GOT3 (cell line): ENCODE measurements at places on chromosomes 12 and 14.

GRCh38 chr12:28083840-28084678 is 106.2 kb upstream of the CCDC91 start:
- no peak for DNase-seq

- no peak for DNase-seq
Observed at GRCh38 chr14:82075566-82075965, 541.9 kb upstream of the SEL1L start.

- no peak for DNase-seq
Observed at GRCh38 chr12:53235742-53236442, 3.9 kb upstream of the RARG start.

DNA sequence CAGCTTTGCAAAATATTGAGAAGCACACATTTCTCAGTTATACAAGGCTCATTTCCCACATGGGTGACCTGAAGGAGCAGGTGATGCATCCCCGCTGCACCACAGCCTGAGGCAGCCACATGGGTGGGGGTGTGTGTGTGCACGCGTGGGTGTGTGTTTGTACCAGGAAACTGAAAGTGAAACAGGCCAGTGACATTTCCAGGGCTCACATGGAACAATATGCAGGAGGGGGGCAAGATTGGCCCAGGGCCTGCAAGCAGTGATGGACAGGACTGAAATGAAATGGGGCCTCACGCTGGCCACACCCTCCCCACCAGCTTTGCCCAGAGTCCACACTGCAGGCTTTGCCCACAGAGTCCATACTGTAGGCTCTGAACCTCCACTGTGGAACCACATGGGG is 154.2 kb upstream of the PARP11 start:
- DNase-seq, result no peak

DNA sequence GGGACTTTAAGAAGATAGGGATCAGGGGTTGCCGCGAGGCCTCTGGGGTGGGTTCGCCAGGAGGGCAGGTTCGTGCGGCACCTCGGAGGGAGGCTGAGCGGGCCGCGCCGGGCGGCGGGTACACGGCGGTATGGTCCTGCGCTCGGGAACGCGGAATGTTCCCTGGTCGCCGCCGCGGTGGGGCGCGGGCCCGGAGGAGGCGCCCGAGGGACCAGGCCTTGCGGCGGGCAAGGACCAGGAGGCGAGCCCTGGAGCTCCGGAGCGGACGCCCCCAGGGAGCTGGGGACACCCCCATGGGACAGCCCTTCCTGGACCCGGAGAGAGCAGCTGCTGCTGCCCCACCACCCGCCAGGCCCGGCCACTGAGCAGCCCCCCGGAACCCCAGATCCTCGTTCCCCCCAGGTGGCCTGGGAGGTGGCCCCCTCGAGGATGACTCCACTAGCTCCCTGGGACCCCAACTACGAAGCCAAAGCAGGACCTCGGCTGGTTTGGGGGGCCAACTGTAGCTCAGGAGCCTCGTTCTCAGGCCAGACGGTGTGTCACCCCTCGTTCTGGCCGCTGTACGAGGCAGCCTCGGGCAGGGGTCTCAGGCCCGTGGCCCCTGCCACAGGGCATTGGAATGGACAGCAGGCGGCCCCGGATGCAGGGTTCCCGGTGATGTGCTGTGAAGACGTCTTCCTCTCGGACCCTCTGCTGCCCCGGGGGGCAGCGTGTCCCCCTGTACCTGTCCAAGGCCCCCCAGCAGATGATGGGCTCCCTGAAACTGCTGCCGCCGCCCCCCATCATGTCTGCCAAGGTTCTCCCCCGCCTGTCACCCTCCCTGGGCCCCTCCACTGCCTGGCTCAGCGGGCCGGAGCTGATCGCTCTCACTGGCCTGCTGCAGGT is 45.6 kb upstream of the SLC8A3 start:
- no peak for DNase-seq

- no peak for DNase-seq
Observed at GRCh38 chr12:33156042-33156441, 259.5 kb upstream of the PKP2 start.

- no peak for DNase-seq
Observed at GRCh38 chr12:109625749-109626377, 52.3 kb downstream of the MVK start.

DNA sequence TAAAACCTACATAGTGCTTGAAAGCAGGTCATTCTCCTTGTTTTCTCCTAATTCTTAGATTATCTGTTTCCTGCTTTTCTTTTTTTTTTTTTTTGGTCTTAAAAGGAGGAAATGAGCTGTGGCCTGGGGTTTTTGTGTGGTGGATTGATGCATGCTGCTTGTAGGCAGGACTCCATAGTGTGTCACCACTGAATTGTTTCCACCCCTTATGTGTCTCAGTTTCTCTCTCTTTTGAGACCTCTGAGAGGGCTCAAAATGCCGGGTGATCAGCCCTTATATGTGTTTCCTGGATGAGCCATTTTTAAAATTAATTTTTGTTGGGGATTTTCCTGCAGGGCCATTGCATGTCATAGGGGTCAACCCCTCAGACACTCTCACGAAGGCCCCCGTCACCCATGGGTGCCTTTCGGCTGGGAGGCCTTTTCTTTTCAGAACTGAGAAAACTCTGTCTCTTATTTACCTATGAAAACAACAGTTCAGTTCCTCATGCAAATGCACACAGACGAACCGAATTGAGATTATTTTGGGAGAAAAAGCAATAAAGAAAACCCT is 32.0 kb upstream of the LRRK2 start:
- no peak for DNase-seq

DNA sequence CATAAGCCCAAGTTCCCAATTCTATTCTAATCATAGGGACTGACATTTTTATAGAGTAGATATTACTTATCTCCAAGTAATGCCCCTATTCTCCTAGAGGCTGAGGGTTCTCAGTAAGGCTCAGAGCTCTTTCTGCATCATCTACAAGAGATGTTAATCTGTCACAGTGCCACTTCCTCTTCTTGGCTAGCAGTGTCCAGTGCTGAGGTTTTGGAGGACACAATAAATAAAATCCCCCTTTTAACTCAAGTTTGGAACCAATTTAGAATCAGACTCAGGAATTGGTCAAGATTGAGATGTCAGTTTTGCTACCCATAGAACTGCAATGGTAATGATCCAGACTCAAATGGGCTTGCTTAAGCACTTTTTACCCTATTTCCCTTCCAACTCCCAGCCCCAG is 154.1 kb upstream of the ARID2 start:
- DNase-seq, result no peak

GRCh38 chr12:88624911-88625310 is 44.6 kb upstream of the KITLG start:
- no peak for DNase-seq

- no peak for DNase-seq
Observed at GRCh38 chr14:91336093-91336450, 81.5 kb downstream of the CCDC88C start.
